Liver (tissue), 10 donors: ENCODE measurements at places on chromosomes 7 and 10. TPM values are rescaled to one million over a fixed set of nuclear protein-coding genes. Genes with fewer than 3 reads are reported as not detected.

DNA sequence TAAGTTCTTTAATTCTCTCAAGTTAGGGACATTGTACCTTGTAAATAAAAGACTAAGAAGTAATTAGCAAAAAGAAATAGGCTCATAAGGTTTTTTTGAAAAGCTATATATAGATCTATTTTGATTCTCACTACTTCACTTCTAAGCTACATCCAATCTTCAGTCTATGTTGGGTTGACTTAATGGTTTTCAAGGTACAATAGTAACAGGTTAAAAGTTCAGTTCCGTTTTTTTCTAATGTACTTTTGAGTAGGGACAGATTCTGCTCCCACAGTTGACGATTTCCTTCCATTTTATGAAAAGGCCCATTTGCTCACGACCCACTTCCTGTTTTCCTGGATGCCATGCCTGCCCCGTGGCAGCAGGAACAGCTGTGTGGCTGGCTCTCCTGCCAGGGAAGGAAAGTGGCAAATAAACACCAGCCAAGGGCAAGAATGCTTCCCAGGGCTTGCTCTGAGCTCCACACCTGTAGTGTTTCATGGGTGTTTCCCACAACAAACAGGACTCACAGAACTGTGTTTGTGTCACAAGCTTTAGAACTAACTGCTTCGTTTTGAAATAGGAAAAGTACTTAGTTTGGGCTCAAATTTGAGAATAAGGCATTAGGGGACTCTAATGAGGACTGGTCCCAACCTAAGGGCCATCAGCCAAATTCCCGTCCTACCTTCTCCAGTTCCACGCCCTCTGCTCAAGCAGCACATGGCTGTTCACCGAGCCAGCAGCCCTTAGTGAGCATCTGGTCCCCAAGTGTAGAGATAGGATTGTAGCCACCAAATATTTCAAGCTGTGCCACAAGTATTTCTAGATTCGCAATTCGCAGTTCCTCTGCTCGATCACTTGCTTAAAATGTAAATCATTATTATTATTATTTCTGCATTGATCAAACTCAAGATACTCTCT lies 240.7 kb downstream of the COBL start:
- no peak overlapping the region for H3K4me3 ChIP-seq
- peaks cover 5% of the 10 kb centered on the region for H3K36me3 ChIP-seq
- H3K4me1 ChIP-seq: no peaks in the 10 kb centered on the region
- no peaks in the 10 kb centered on the region for H3K27me3 ChIP-seq

GRCh38 chr7:89975577-89975976 lies 178.7 kb upstream of the STEAP1 start:
- no peaks in the 10 kb centered on the region for H3K4me1 ChIP-seq
- no peak overlapping the region for H3K4me3 ChIP-seq
- H3K27me3 ChIP-seq: no peaks in the 10 kb centered on the region
- no peak for DNase-seq

GRCh38 chr10:103885617-103886016 lies 30.2 kb upstream of the SH3PXD2A start:
- peaks cover 19% of the 10 kb centered on the region for H3K4me1 ChIP-seq
- DNase-seq: no peak
- no peaks in the 10 kb centered on the region for H3K27me3 ChIP-seq
- H3K27ac ChIP-seq: no peak overlapping the region
- H3K4me3 ChIP-seq: no peak overlapping the region
- peaks cover 29% of the 10 kb centered on the region for H3K36me3 ChIP-seq

- no peak overlapping the region for H3K4me3 ChIP-seq
- H3K27ac ChIP-seq: no peak overlapping the region
- H3K27me3 ChIP-seq: no peaks in the 10 kb centered on the region
- no peaks in the 10 kb centered on the region for H3K36me3 ChIP-seq
- DNase-seq: no peak
- no peaks in the 10 kb centered on the region for H3K4me1 ChIP-seq
These were observed 1404.2 kb upstream of the CELF2 start for GRCh38 chr10:9613338-9614075.

Gene METTL27
- 1.6 TPM for total RNA-seq

Gene AQP1
- total RNA-seq: 27.9 TPM
